ENCODE measurements at places on chromosomes 16 and 17.

- DNase-seq: no peak
Measured at GRCh38 chr16:85390511-85391174, 222.5 kb upstream of the GSE1 start.

GRCh38 chr17:43817826-43818225, 15.1 kb downstream of the MPP3 start:
- no peak for DNase-seq

DNA sequence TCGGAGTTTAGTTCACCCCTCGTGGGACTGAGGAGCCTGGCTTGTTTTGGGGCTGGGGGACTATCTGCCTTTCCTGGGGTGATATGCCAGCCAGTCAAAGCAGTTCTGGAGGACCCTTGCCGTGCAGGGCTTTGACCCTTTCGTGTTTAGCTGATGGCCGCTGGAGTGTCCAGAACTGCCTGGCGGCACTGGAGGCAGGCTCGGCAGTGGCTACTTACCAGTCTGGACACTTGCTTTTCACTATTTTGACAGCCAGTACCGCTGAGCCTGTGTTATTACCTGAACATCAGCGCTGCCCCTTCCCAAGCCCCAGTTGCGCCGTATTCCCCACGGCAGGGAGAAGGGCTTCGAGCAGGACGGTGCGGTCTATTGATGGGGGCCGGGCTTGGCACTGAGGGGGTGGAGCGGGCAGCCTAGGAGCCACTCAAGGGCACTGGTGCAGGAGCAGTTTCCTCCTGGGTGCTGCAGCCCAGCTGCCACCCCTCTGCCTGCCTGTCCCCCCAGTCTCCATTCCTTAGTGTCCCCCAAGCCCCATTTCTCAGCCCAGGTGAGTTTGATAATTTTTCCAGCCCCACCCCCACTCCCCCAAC, 18.6 kb downstream of the CCDC92B start:
- no peak for DNase-seq

- DNase-seq: peak; percentile 1
Measured at GRCh38 chr16:9437115-9437514, 345.7 kb downstream of the HAPSTR1 start.

All from AML-193 (cell line).